Endothelial cell of umbilical vein (primary cell): ENCODE measurements at places on chromosomes 1 and 21. TPM values are rescaled to one million over a fixed set of nuclear protein-coding genes. Genes with fewer than 3 reads are reported as not detected.
A peak's percentile ranks its signal among the peaks of the same experiment; 100 is the strongest.

DNA sequence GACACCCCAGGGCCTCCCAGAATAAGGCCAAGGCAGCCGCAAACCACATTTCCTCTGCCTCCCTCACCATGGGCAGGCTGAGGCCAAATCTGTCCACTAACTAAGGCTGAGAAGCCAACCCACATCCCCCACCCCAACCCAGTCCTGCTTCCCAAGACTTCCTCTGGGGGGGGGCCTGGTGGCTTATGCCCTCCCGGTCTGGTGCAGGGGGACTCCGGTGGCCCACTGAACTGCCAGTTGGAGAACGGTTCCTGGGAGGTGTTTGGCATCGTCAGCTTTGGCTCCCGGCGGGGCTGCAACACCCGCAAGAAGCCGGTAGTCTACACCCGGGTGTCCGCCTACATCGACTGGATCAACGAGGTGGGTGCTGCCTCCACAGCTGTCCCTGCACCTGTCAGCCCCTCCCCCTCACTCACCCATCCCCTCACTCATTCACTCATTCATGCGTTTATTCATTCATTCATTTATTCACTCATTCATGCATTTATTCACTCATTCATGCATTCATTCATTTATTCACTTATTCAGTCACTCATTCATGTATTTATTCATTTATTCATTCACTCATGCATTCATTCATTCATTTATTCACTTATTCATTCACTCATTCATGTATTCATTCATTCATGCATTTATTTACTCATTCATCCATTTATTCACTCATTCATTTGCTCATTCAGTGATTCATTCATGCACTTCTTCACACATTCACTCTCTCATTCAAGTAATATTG lies 7.3 kb downstream of the CTRC start:
- DNase-seq: no peak

- DNase-seq: no peak
Measured at GRCh38 chr1:227893300-227893948, 54.3 kb downstream of the WNT9A start.

The PTAFR gene
- total RNA-seq: 0.18 and 0.20 TPM in 2 replicates

DNA sequence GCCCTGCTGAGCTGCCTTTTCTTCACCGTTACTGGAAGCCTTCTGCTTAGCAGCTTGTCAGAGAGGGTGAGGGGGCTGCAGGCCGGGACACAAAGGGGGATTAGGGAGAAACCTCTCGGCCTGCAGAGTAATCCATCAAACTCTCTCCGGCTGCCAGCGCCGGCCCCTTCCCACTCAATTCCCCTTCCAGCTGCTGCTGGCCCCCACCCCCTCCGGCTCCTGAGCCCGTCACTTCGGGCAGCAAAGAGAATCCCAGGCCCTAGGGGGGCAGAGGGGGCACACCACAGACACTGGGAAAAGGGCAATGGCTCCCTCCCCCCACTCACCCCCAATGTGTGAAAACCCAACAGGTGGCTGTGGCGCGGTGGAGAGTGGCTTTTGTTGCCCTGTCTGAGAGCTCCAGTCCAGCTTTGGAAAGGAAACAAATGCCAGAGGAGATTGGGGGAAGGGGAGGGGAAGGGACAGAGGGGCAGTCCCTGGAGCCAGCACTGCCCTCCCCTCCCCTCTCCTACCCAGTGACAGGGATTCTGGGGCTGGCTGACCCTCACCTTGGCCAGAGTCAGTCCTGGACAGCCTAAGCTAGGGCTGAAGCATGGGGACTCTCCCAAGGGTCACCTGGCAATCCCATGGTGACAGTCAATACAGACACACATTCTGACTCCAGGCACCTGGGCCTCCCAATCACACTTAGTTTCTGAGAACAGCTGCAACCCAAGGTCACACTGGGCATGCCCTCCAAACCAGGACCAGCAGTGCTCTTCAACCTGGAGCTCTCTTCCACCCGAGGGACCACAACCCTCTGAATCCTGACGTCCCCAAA lies 9.5 kb downstream of the SLC45A3 start:
- no peak for DNase-seq

DNA sequence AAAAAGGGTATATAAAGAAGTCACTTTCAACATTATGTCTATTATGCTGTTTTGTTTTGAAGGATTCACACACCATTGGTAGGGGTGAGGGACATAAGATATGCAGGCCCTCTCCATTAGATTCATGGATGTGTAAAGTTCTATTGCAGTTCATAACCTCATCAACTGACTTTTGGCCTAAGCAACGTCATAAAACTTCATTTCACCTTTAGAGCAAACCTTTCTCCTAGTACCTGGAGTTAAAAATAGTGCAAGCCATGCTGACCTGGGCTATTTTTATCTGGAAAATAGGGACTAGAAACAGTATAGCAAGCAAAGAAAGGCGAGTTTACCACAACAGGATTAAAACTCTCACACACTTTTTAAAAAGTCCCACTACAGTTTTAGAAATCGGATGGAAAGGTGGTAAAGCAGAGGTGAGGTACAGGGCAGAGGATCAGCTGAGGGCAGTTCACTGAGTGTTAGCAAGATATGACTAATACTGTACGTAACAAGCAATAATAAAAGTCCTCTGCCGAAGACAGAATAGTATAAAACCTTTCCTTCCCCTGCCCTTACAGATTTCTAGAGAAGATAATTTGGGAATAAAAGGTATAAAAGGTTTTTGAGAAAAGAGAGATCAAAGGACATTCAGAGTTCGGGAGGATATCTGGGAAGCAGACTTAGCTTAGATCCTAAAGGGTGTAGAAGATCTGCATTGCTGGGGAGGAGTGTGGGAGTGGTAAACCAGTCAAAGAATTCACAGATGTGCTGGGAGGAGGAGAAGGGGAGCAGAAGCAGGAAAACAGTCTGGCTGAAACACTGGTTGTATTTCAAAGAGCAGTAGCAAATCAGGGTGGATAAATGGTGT lies 14.3 kb downstream of the EGLN1 start:
- peak; percentile 75 for DNase-seq

GRCh38 chr1:14804626-14805025 lies 206.1 kb downstream of the KAZN start:
- DNase-seq: no peak

DNA sequence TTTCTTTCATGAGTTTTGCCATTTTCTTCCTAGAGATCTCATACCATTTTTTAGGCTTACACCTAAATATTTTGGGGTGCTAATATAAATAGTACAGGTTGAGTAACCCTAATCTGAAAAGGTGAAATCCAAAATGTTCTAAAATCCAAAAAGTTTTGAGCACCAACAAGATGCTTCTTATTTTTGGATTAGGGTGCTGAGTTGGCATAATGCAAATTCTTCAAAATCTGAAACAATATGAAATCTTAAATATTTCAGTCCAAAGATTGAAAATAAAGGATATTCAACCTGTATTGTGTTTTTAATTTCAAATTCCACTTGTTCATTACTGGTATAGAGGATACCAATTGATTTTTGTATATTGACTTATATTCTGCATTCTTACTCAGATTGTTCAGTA lies 51.1 kb upstream of the KCNK2 start:
- DNase-seq: no peak

The KLF17 gene
- not detected in 2 replicates for total RNA-seq

DNA sequence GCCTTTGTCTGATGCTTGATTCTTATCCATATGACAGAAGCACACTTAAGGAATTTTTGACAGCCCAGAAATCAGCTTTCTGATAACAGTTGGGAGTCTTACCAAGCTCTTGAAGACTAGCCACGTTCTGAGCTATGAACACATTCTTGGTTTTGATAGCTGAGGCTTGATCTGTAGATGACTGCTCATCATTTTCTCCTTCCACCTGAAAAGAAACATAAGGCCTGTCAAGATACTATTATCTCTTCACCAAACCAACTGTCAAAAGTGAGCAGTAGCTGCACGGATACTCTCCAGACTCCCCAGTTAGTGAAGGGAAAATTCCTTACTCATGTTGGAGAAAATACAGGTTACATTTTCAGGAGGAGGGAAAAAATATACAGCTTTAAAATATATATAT lies 12.2 kb downstream of the UBR4 start:
- DNase-seq: no peak

The C4BPA gene
- total RNA-seq: not detected in 2 replicates

The ANGEL2 gene
- total RNA-seq: 31.6 and 39.1 TPM in 2 replicates

- DNase-seq: no peak
Measured at GRCh38 chr1:198948895-198949659, 310.2 kb downstream of the PTPRC start.

DNA sequence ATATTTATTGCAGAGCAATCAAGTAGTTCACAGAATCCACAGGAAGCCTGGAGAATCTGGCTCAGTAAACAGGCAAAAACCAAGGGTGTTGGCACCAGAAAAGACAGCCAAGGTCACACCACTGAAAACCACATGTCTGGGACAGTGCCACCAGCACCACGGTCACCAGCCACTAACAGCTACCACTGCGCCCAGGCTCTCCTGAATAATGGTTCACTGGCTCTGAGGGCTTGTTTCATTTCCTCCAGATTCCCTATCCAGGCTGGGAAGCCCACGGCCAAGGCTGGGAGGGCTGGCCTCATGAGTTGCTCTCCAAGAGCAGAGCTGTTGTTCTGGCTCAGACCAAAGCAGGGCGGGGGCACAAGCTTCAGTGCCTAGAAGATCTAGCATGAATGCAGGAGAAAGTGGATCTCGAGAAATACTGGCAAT lies 54.5 kb upstream of the PTGFRN start:
- DNase-seq: peak; percentile 21

The ZBTB21 gene
- 10.8 and 12.4 TPM in 2 replicates for total RNA-seq

GRCh38 chr1:205811660-205812059 lies 1.3 kb downstream of the SLC41A1 start:
- DNase-seq: no peak

DNA sequence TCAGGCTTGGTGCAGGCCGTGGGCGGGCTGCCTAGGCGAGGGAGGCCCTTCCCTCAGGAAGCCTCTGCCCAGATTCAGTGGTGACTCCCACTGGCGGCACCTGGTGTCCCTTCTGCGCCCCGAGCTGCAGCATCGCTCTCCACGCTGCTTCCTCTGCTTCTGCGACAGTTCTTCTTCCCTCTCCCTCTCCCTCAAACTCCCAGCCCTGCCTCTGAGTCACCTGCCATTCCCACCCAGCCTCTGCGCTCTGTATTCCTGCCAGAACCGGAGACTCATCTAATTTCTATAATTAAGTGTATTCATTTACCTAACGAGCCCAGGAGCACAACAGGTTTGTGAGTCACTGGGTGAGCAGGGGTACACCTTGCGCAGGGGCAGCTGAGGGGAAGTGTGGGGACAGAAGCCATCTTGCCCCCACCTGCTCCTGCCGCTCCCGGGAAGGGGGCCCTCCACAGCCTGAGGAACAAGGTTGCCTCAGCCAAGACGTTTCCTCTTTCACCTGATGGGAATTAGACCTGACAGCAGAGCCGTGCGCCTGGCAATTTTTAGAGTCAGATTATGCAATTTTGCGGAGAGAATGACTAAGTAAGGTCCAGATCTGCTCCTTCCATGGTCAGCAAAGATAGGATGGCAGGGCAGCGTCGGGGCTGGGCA lies 19.4 kb downstream of the KCNC4 start:
- no peak for DNase-seq

The THBS3 gene
- total RNA-seq: 22.4 and 23.6 TPM in 2 replicates

DNA sequence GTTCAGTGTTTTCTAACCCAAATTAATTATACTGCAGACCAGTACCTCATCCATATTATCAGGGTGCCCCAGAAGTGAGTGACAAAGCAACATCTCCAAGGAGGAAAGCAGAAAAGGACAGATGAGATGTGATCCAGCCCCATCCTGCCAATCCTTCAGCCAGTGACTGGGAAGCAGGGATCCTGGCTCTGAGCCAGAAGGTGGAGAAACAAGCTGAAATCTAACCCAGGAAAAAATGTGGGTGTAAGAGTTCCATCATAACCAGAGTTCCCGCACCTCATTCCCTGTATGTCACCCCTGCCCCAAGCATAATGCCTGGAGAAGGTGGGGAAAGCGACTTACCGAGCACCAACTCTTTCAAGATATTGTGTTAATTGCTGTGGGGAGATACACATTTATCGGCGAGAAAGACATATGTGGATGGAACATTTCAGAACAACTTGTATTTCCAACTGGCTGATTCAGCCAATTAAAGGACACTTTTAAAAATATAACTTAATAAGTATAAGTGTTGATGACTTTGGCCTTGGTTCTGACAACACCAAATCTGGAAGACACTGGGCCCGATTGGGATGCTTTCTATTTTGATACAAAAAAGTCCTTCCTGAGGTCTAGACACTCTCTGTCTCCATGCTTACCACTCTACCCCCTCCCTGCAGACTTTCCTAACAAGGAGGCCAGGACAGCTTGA lies 14.9 kb downstream of the PLEKHA6 start:
- no peak for DNase-seq

DNA sequence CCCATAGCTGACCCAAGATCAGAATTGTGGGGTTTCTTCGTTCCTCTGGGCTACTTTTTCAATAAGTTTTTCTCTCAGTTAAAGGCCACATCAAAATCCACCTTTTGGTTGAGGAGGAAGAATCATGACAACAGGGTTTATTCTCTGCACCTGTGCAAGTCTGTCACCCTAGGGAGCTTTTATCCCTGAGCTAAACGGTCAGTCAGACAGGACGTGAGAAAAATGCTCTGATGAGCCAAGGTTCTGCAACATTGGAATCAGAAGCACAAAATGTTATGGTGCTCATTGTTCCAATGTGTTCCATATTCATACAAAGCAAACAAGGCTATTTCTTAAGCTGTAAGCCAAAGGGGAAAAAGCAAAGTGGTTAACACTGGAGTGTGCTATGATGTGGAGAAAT lies 7.4 kb upstream of the ERICH3 start:
- no peak for DNase-seq

DNA sequence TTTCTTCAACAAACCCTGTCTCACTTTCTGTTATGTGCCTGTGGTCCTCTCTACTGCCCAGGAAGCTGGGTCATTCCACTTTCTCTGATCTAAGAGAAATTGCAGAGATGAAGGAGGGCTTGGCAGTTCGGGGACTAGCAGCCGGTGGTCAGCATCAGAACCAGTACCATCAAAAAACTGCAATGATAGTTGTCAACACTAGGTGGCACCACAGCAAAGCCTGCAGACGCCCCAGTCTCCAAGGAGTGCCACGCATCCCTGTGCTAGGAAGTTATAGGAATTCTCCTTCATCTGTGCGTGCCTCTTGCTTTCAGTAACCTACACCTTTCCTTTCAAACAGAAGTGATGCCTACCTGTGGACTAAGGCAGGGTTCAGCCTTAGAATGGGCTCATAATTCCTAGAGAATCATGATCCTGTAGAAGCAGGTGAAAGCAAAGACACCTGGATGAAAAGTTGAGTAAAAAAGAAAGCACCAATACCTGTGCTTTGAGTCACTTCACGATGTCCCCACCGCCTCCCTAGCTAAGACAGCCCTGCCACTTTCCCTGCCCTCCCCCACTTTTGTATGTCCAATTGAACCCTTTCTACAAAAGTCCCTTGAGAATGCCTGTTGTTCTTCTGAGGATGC lies 129.2 kb downstream of the ADAMTS1 start:
- DNase-seq: peak; percentile 55

- no peak for DNase-seq
Measured at GRCh38 chr1:2941040-2941439, 80.2 kb upstream of the ACTRT2 start.

DNA sequence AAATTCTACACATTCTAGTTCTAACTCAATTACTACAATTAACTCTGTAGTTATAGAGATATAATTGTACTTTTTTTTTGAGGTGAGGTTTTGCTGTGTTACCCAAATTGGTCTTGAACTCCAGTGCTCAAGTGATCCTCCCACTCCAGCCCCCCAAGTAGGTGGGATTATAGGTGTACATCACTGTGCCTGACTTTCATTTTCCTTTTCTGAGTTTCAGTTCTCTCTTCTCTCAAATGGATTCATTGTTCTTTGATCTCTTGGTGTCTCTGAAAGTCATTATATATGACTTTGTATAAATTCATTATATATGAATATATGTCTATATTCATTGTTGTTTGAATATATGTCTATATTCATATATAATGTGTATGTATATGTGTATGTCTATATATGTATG lies 74.0 kb upstream of the GALNT2 start:
- DNase-seq: no peak
